Nephron progenitor cell (in vitro differentiated cells): ENCODE measurements at places on chromosomes 16 and 17.

DNA sequence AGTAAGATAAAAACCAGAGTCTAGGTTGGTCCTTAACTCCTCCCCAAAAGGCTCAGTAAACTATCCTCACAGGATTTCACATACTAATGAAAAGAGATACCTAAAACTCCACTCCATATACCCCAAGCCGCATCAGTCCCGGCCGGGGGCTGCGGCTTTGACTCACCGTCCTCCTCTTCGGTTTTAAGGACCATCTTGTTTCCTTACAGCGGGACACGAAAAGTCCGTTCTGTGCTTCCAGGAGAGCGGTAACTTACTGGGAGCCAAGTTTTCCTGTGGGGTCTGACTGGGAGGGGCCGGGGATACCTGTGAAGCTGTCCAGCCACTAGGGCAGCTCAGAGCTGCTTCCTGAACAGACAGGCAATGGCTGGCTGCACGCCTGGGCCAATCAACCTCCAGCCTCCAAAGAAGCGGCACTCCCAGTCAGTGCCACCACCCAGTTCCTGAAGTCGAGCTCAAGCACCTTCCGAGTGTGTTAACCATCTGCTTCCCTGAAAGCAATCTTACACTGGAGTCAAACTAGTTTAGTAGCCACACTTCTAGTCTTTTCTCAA, 45.5 kb downstream of the CYTH1 start:
- DNase-seq = no peak

DNA sequence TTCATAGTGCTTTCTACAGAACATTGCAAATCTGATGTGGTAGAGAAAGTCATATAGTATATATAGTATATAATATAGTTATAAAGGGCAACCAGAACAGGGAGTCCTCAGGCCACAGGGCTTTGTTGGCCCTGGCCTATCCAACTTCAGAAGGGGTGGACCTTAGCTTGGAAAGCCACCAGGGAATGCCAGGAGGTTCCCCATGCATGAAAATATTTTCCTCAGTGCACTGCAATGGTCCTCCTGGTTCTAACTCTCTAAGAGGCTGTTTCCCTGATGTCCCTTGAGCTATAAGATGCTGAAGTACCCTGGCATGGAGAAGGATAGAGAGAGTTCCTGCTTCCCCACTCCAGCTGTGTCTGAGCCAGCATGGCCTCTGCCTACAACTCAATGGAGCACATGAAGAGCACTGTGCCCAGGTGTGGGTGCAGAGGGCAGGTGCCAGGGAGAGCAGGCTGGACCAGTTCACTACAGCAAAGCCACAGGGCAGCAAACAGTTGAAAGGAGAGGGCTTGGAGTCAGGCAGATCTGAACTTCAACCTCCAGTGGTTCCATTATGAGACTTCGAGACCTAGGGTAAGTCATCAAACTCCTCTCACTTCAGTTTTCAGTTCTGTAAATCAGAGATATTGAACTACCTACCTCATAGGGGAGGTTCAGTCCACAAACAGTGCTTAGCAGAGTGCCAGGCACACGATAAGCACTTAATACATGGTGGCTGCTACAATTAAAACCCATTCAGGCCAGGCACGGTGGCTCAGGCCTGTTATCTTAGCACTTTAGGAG, 183.1 kb downstream of the SALL1 start:
- no peak for DNase-seq

DNA sequence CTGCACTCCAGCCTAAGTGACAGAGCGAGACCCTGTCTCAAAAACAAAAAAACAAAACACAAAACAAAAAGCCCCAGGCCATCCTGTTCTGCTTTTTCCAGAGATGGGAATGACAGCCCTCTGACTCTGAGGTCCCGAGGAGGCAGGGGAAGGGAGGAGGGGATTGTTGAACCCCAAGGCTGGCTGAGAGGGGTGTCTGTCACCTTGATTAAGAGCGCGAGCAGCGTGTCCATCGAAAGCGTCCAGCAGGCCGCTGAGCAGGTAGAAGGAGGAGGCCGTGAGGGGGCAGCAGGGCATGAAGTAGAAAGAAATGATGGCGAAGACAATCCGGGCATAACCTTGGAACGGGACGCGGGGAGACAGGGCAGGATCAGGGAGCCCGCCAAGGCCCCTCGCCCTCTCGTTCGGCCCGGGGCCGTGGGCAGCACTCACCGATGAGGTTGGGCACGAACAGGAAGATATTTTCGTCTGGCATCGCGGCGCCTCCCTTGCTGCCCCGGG, 593 bp downstream of the CDIPT start:
- peak; percentile 35 for DNase-seq

DNA sequence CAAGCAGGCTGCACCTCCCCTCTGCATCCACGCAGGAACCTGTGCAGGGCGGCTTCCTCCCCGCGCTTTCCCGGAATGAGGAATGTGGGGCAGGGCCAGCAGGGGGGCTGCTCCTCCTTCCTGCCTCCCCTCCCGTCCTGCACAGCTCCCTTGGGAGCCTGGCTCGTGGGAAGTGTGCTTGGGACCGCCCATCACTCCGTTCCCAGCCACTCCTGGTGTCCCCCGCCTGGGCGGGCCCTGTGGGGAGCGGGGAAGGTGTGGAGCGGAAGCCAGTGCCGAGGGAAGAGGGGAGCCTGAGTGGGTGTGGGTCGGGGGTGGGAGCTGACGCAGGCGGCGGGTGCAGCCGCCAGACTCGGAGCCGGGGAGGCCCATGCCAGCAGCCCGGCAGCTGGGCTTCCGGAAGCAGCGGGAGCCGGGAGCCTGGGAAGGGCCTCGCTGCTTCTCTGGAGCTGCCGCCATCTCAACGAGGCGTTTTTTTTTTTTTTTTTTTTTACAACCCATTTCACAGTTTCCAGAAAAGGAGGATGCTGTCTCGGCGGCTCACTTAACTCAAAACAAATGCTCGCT, 24.1 kb downstream of the BAHCC1 start:
- DNase-seq = peak; percentile 86

GRCh38 chr17:36673637-36674277, 72.4 kb downstream of the MRM1 start:
- no peak for DNase-seq

- DNase-seq = no peak
Measured at GRCh38 chr17:64243340-64243739, 19.7 kb downstream of the TEX2 start.
